H1 (cell line): ENCODE measurements at places on chromosomes 12 and 14. TPM values are rescaled to one million over a fixed set of nuclear protein-coding genes. Genes with fewer than 3 reads are reported as not detected.

Gene ACOT4
- 0.48 and 0.80 TPM in 2 replicates for total RNA-seq

Gene DHRS2
- total RNA-seq, result 0.44 and 1.1 TPM in 2 replicates

Gene SLC8A3
- 1.0 and 1.1 TPM in 2 replicates for total RNA-seq

Gene GLIPR1L1
- total RNA-seq, result 1.7 and 2.0 TPM in 2 replicates

Gene STAC3
- total RNA-seq, result 1.3 and 1.9 TPM in 2 replicates

Gene GLT1D1
- 3.6 and 4.1 TPM in 2 replicates for total RNA-seq

DNA sequence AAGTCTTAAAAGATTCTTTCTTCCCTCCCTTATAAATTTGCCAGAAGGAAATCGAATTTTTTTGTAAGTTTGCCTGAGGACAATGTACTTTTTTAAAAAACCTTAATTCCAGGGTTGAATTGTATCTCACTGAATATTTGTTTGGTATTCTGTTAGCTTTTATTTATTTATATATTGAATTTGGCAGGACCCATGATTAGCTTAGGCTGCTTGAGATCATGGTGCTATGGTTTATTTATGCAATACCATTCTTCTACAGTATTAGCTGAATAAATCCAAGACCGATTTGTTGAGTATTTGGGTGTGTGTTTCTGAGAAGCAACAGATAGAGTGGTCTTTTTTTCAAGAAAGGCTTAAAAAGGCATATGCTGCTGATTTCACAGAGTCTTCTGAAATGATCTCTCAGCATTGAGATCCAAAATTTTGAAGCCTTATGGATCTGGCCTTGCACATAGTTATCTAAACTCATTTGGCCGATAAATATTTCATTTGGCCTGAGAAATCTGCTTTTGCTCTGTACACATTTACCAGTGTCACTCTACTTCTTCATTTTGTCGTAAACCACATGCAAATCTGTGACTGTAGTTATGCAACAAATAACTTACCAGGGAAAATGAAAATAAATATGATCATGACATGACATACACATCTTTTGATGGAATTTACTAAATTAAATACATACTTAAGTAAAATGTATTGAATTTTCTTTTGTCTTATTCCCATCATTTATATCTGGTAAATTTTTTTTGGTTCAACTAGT is 265.8 kb upstream of the FLRT2 start:
- no peak for DNase-seq
- no peaks in the 10 kb centered on the region for H3K4me1 ChIP-seq
- H3K4me3 ChIP-seq, result no peak overlapping the region
- no peaks in the 10 kb centered on the region for H3K27me3 ChIP-seq

DNA sequence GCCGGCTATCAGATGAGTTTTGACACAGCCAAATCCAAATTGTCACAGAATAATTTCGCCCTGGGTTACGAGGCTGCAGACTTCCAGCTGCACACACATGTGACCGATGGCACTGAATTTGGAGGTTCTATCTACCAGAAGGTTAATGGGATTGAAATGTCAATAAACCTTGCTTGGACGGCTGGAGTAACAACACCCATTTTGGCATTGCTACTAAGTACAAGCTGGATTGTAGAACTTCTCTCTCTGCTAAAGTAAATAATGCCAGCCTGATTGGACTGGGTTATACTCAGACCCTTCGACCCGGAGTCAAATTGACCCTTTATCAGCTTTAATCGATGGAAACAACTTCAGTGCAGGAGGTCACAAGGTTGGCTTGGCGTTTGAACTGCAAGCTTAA is 100.2 kb upstream of the EVL start:
- no peak overlapping the region for H3K27ac ChIP-seq
- peaks cover 10% of the 10 kb centered on the region for H3K27me3 ChIP-seq
- H3K4me3 ChIP-seq, result no peak overlapping the region
- no peaks in the 10 kb centered on the region for H3K36me3 ChIP-seq
- peaks cover 9% of the 10 kb centered on the region for H3K4me1 ChIP-seq

DNA sequence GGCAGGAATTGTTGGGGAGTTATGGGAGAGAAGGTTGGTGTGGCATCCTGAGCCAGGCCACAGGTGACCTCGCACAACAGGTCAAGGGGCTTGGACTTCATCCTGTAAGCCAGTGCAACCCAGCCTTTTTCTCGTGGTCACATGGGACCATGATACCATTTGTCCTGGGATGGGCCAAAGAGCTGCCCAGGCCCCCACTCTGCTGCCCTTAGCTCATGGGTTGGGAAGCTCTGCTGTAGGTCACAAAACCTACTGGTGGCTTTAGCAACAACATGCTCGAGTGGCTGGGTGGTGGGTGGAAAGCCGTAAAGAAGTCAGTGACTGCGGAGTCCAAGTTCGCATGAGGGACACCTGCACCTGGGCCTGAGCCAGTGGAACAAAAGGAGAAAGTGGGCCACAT is 4.6 kb downstream of the CLMN start:
- no peaks in the 10 kb centered on the region for H3K36me3 ChIP-seq
- no peaks in the 10 kb centered on the region for H3K4me1 ChIP-seq
- DNase-seq, result no peak
- H3K27ac ChIP-seq, result no peak overlapping the region

- H3K4me1 ChIP-seq, result no peaks in the 10 kb centered on the region
- no peaks in the 10 kb centered on the region for H3K36me3 ChIP-seq
- DNase-seq, result no peak
- H3K4me3 ChIP-seq, result no peak overlapping the region
- no peaks in the 10 kb centered on the region for H3K27me3 ChIP-seq
- H3K27ac ChIP-seq, result no peak overlapping the region
Measured at GRCh38 chr14:106844608-106845285, 1318.4 kb downstream of the TMEM121 start.

GRCh38 chr12:30976206-30976605 is 49.7 kb downstream of the TSPAN11 start:
- H3K36me3 ChIP-seq, result no peaks in the 10 kb centered on the region
- H3K27ac ChIP-seq, result no peak overlapping the region
- H3K4me1 ChIP-seq, result peaks cover 12% of the 10 kb centered on the region
- H3K27me3 ChIP-seq, result no peaks in the 10 kb centered on the region

DNA sequence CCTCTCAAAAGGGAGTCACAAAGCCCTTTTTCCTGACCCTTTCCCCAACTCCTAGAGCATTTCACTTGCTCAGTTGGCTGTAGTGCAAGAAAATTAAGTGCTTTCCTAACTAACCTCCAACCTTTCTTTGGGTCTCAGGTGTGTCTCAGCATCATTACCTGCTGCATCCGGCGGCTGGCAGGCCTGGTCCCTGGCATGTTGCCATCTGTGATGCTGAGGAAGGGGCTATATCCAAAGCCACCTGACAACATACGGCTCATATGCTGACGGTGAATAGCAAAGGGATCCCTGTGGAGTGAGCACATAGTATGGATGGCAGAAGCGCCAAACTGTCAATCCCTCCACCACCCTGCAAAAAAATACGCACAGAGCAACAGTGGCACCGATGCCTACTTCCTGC is 1.2 kb downstream of the MLF2 start:
- H3K27me3 ChIP-seq, result no peaks in the 10 kb centered on the region
- H3K4me3 ChIP-seq, result peak overlapping the region; percentile 87
- peaks cover 4% of the 10 kb centered on the region; the same call in 1 of the 2 replicates for H3K4me1 ChIP-seq
- H3K27ac ChIP-seq, result no peak overlapping the region

DNA sequence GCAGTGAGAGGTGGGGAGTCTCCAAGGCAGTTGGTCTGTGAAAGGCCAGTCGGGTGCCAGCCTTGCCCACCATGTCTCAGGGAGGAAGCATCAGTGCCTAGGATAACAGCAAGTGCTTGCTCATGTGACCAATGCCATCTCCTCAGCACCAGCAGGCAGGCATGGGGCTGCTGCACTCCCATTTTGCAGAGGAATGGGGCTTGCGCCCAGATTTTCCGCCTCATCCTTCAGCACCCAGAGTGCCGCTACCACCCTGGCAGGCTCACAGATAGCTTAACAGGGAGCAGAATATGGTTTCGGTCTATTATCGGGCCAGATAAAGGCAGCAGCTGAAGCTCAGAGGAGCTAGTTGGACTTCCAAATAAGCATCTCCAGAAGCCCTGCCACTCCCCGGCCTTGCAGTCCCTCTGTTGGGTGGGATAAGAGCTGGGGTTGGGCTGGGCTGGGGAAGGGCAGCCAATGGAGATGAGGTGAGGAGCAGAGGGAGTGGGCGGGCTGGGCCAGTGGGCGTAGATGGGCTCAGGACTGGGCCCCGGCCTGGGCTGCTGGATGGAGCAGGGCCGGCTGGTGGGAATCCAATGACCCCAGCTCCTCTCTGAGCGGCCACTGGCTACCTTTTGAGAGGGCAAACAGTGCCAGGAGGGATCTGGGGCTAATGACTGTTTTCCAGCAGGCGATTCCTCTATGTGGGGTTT is 8.4 kb upstream of the KRT80 start:
- H3K36me3 ChIP-seq, result no peaks in the 10 kb centered on the region
- no peak overlapping the region for H3K4me3 ChIP-seq
- no peaks in the 10 kb centered on the region for H3K27me3 ChIP-seq
- peaks cover 11% of the 10 kb centered on the region for H3K4me1 ChIP-seq
- H3K27ac ChIP-seq, result no peak overlapping the region
- DNase-seq, result no peak

DNA sequence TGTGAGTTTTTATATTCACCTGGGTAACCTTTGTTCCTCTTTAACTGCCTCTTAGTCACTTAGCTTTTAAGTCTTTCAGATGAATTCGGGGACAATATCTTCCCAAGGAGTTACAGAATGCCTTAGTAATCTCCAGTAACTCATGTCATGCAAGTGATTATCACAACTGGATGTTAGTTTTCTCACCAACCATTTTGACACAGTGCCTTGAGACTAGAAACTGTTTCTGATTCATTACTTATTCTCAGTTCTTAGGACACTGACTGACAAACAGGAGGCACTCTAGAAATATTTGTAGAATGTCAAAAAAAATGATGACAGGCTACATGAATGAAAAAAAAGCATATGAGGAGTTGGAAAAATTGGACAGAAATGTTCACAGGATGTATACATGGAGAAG is 335.1 kb downstream of the ACSS3 start:
- H3K4me3 ChIP-seq, result no peak overlapping the region
- H3K27me3 ChIP-seq, result no peaks in the 10 kb centered on the region
- H3K4me1 ChIP-seq, result no peaks in the 10 kb centered on the region
- H3K27ac ChIP-seq, result no peak overlapping the region
- H3K36me3 ChIP-seq, result no peaks in the 10 kb centered on the region
- DNase-seq, result no peak
